Dorsolateral prefrontal cortex (tissue), 122 donors: ENCODE measurements at places on chromosomes 3 and 15. TPM values are rescaled to one million over a fixed set of nuclear protein-coding genes. Genes with fewer than 3 reads are reported as not detected.

DNA sequence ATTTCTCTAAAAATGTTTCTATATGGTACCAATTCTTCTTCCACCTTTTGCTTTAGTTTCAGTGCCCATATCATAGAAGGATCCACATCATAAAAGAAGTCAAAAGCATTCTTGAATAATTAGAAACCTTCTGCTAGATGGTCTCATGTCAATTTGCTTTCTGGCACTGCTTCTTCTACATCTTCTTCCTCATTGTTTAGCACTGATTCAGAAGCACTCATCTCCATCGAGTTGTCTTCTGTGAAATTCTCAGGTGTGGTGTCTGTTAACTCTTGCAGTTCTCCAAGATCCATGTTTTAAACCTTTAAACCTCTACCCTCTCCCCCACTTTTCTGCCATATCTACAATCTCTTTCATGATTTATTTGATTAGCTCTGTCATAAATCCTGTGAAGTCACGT lies 154.8 kb downstream of the WDR76 start:
- no peak for DNase-seq

- no peak for DNase-seq
Measured at GRCh38 chr3:183845608-183846288, 20.4 kb upstream of the MAP6D1 start.

DNA sequence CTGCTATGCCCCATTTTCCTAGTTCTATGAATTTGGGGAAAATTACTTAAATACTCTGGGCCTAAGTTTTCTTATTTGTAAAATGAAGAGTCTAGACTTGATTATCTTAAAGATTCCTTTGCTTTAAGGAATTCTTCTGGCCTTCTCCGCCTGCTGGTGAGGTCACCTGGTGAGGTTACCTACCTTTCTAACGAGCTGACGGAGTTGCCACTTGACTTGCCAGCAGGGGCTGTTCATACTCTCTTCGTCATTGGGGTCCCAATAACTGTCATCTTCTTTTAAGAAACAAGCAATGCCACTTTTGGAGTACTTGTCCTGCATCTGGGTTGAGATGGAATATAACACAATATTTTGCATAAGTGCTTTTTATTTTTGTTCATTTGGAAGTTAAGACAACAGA lies 8.6 kb downstream of the TNFSF10 start:
- no peak for DNase-seq

- peak; percentile 15 for DNase-seq
Measured at GRCh38 chr15:90264671-90265070, 801 bp upstream of the NGRN start.

The ERICH6 gene
- not detected for total RNA-seq

The TNFAIP8L3 gene
- total RNA-seq, result 18.7 TPM

GRCh38 chr3:140537727-140538082 lies 140.2 kb upstream of the TRIM42 start:
- DNase-seq, result no peak

DNA sequence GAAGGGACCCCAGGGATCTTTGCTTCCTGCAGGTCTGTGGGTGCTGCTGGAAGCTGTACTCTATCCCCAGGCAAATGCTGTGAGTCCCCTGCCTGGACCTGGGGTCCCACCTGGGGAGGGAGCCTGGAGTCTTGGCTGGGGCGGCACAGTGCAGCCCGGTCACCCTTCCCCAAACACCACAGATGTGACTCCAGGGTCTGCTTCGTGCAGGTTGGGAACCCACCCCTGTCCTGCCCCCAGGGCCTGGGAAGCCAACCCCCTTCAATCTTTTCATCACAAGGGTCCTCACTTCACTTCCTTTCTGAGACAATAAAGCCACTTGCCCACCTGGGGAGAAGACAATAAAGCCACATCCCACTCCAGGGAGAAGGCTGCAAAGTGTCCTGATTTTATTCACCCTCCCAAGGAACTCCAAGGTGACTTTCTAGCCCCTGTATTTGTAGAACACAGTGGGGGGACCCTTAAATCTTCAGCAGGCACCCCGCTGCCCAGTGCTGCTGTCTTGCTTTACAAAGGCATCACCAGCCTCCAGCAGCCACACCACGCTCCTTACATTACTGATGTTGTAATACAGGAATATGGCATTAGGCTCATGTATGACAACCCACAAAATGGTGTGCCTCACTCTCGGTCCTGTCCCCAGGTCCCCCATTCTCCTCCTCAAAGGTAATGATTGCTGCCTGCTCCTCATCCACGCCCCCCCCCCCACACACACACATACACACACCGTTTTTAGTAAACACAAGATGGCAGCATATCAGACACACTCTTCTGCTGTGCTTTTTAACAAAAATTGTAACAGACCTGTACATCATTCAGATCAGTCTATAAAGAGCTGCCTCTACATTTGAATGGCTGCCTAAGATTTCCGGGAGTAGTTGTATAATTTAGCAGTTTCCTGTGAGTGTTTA lies 9.9 kb downstream of the C3orf22 start:
- peak; percentile 14 for DNase-seq

- DNase-seq, result no peak
Measured at GRCh38 chr3:4531478-4532025, 38.4 kb downstream of the ITPR1 start.

The TMEM207 gene
- not detected for total RNA-seq

DNA sequence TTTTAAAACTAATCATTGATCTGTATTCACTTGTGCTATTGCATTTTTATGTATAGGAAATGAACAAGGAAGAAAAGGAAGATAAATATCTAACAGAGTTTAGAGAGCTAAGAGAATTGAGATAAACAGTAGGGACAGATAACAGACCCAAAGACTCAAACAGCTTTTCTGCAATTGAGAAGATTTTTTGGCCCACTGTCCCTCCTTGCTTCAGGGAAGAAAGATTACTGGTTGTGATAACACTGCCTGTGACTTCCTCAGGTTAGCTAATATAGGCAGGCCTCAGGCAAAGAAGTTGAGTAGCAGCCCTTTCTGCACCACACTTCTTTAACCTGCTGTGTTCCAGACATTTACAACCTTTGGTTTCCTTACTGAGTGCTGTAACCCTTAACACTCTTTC lies 2.7 kb upstream of the COX17 start:
- no peak for DNase-seq

DNA sequence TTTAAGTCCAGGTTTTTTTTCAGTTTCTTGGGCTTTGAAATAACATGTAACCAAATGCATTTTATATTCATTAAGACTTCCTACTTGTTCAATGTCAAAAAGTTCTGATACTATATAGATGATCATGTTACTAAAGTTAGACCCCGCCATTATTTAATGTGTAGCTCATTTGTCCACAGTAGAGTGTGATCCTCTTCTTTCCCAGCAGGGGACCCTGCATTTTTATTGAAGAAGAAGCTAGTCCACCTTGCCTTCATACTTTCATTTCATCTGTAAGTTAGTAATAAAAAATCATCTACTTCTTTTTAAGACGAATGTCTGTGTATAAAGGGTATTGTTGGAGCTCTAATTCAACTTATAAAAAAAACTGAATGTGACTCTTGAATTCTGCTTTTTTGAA lies 404.6 kb downstream of the SI start:
- DNase-seq, result no peak

DNA sequence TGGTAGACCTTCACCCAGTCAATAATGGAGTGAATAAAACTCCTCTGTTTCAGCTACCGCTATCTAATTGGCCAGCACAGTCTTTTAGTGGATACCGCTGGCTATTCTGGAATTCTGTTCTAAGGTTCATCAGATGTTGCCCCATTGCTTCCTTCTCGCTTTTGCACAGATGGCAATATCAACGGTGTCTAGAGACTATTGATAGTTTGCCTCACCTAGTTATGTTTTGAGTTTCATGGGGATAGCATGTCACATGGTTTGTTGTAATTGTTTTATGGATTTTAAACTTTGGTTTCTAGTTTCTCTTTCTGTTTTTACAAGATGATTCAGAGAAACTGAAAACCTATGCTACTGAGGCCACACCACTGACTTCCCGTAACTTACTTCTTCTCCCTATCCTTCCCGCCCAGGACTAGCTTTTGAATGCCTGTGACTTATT lies 2.0 kb downstream of the XRN1 start:
- no peak for DNase-seq

- no peak for DNase-seq
Measured at GRCh38 chr15:24899795-24900194, 55.0 kb upstream of the SNRPN start.

DNA sequence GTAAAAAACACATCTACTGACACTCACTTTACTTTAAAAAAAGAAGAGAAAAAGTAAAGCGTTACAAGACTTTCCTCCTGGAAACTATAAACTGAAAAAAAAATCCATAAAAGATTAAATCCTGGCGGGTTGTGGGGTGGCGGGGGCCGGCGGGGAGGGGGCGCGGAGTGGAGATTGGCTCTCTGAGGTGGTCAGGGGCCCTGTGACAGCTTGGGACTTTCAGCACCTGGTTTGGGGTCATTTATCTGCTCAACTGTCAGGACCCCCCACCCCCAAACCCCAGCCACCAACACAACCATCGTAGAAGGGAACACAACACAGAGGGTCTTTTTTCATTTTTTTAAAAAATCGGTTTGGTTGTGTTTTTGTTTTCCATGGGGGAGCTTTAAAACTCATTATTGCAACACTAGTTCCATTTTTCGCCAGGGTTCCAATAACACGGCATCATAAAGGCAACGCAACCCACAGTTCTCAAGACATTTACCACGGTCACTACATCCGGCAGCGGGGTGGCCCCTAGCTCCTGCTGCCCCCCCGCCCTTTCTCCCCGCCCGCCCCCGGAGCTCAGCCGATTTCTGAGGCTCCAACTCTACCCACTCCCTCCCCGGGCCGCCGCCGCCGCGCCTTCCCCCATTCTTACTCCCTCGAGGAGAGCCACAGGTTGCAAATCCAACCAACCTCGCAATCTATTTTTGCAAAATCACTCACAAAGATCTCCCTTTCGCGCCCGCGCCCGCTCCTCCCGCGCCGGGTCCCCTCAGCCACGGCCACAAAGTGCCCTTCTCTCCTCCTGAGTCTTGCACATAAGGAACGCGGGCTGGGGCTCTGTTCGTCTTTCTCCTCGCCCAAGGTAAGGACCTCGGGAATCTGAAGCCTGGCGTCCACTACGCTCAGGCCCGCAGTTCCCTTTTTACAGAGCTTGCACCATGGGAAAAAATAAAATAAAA lies 1.8 kb downstream of the BCL6 start:
- DNase-seq, result peak; percentile 41

GRCh38 chr3:145807990-145808389 lies 353.0 kb downstream of the PLOD2 start:
- no peak for DNase-seq

- DNase-seq, result no peak
Measured at GRCh38 chr3:172658344-172659245, 52.3 kb downstream of the NCEH1 start.

- peak; percentile 53 for DNase-seq
Measured at GRCh38 chr3:58013973-58014649, 5.9 kb downstream of the FLNB start.

DNA sequence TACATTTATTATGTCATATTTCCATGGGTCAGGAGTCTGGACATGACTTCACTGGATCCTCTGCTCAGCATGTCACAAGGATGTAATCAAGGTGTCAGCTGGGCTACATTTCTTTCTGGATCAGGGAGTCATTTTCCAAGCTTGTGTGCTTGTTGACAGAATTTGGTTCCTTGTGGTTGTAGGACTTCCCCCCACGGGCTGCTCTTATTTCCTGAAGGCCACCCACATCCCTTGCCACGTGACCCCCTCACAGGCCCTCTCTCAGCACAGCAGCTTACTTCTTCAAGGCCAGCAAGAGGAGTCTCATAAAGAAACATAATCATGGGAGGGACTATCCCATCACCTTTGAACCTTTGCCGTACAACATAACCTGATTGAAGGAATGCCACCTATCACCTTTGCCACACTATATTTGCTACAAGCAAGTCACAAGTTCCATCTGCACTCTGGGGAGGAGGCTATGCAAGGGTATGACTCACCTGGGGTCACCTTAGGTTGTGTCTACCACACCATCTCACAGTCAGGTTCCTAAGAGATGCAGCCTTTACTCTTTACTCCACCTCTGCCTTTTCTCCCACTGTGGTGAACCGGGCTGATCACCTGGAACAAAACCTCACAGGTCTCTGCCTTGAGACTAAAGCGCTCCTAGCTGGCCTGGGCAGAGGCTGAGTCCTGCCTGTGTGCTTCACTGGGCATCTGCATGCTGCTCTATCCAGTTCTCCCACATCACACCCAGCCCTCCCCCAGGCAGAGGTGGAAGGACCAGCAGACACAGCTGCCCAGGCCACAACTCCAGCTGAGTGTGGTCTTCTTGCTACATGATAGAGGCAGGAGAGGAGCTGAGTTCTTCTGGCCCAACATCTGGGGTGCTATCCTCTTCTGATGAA lies 13.5 kb downstream of the RAB6B start:
- DNase-seq, result no peak

DNA sequence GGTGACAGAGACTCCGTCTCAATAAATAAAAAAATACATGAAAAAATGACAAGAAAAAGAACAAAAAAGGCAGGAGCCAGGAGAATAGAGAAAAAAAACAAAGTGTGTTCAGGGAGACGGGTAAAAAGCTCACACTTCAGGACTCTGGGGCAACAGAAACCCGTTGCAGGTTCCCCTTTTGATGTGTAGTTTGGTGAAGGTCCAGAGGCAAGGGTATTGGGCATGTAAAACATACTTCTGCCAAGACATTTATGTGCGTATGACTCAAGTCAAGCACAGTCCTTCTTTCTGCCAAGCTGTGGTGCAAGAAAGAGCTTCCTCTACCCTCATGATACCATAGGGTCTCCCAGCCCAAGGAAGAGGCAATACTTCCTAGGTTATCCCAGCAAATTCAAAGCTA lies 33.4 kb upstream of the STRIT1 start:
- DNase-seq, result no peak

- DNase-seq, result no peak
Measured at GRCh38 chr15:75639191-75639708, 774 bp downstream of the IMP3 start.

DNA sequence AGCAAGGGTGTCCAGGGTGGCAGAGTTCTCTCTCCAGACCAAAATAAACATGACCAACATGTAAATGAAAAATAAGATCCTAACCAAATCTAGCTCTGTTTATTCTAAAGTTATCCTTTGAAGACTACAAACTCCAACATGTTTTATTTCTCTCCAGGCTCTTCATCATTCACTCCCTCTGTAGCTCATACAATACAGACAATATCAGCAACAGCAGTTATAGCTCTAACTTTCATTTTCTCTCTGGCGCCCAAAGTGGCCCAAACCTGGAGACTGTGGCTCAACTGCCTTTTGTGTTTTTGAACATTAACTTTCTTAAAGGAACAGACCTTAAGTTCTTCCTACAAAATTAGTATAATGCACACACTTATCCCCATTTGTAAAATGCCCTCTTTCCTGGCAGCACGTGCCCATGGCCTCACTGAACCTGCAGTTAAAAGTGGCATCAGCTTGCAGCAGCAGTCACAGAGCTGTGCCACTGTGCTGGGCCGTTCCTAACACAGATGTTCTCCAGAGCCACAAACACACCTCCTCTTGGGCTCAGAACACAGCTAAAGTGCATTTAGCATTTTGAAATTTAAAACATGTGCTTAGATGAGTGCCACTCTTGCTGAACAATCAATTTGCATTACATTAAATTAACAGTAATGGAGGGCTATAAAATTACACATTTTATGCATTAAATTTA lies 91.9 kb downstream of the RORA start:
- DNase-seq, result no peak
